Activated CD4-positive, alpha-beta memory T cell treated with anti-CD3 and anti-CD28 coated beads, Interleukin-2, amount 10 ng/mL, durations not matched to agents 7 days and 5 days (primary cell): ENCODE measurements at places on chromosomes 16 and 17.

DNA sequence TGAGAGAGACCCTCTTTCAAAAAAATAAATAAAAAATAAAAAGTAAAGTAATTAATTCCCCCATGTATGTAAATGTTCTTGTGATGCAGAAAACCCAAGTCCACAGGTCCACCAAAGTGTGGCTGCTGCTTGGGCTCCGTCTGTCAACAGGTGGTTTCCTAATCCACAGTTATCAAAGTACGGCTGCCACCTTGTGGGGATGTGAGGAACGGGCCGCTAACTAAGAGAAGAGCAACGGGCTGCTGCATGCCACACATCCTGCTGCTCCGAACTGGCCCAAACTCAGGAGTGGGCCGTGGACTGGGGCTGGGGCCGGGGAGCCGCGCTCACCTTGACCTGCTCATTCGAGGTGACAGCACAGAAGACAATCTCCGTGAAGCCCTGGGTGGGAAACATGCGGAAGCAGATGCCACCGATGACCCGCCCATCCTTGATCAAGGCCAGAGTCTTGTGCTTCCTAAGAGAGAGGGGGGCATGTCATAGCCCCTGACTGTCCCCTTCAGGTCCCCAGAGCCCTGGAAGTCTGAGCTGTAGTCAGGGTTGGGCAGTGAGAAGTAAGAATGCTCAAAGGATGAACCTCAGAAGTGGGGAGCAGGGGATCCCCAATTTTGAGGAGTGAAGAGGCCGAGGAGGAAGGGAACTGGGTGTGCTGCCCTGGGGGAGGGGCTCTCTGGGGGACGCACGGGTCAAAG is 4.3 kb downstream of the KAT2A start:
- DNase-seq: peak; percentile 89

- peak; percentile 90 for DNase-seq
These were observed 1.3 kb downstream of the ZNF276 start for GRCh38 chr16:89722392-89723278.

GRCh38 chr17:80164185-80164584 is 5.6 kb upstream of the CARD14 start:
- DNase-seq: no peak

GRCh38 chr17:20273741-20274500 is 193.4 kb downstream of the LGALS9B start:
- no peak for DNase-seq

GRCh38 chr16:62638964-62639870 is 603.0 kb upstream of the CDH8 start:
- no peak for DNase-seq

DNA sequence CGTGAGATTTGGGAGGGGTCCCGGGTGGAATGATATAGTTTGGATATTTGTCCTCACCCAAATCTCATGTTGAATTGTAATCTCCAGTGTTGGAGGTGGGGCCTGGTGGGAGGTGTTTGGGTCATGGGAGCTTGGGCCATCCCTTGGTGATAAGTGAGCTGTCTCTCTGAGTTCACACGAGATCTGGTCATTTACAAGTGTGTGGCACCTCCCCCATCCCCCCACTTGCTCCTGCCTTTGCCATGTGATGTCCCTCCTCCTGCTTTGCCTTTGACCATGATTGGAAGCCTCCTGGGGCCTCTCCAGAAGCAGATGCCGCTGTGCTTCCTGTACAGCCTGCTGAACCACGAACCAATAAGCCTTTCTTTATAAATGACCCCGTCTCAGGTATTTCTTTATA is 21.3 kb upstream of the BAIAP2 start:
- no peak for DNase-seq

- DNase-seq: no peak
These were observed 104.6 kb upstream of the ZFHX3 start for GRCh38 chr16:73152386-73153125.

DNA sequence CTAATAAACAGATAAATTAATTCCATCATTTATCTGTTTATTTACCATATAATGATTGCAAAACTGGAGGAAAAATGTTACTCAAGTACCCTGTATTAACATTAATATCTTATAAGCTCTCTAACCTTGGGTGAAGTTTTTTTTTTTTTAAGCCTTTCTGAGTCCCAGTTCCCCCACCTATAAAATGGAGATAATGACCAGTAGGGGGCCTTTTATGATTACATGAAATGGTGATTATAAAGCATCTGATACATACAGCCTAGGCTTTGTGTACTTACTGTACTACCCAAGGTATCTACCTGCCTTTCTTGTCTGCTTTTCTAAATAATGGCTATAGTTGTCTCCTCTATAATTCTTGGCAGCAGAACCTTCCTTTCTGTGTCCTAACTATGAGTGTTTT is 22.6 kb downstream of the LRRC36 start:
- DNase-seq: no peak

GRCh38 chr16:9177861-9178260 is 86.4 kb downstream of the HAPSTR1 start:
- no peak for DNase-seq

DNA sequence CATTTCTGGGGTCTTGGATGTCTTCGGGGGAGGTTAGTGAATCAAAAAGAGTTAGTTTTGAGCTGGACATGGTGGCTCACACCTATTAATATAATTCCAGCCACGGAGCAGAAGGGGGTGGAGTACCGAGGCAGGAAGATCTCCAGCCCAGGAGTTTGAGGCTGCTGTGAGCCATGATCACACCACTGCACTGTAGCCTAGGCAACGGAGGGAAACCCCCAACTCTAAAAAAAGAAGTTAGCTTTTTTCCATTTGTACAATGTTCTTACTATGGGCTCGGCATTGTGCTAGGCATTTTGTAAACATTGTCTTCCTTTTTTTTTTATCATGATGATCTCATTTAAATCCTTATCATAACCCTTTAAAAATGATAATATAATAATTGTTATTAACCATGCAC is 8.3 kb upstream of the SNF8 start:
- DNase-seq: no peak

- no peak for DNase-seq
These were observed 364.4 kb downstream of the C16orf95 start for GRCh38 chr16:86952769-86953168.

DNA sequence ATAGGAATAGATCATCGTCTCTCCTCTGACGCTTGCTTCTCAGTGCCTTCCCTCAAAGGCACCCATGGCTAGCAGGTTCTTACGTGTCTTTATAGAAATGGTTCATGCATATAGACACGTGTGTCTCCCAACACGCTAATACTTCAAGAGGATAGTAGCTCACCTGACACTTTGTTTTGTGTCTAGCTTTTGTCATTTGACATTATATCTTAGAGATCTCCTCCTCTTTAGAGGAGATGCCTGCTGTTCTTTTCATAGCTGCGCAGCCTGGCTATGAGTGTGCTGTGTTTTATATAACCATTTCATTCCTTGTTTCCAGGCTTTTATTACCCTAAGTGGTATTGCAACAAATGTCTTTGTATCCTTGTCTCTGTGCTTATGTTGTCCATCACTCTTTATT is 411.7 kb downstream of the CPPED1 start:
- DNase-seq: no peak

DNA sequence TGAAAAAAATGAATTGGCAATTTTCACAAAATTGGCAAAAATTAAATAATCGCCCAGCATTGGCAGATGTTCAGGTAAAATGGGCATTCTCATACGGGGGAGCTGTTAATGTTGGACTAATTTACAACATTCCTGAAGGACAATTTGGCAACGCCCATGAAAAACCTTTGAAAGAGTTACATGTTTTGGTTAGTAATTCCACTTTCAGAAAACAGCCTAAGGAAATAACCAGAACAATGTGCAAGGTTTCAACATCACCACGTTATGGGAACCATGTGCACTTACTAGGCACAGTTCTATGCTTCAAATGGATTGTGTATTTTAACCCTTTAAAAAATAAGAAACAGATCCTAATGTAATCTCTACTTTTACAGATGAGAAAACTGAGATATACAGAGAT is 62.7 kb downstream of the CDYL2 start:
- DNase-seq: no peak

GRCh38 chr17:3004150-3004801 is 59.1 kb downstream of the OR1D5 start:
- no peak for DNase-seq

DNA sequence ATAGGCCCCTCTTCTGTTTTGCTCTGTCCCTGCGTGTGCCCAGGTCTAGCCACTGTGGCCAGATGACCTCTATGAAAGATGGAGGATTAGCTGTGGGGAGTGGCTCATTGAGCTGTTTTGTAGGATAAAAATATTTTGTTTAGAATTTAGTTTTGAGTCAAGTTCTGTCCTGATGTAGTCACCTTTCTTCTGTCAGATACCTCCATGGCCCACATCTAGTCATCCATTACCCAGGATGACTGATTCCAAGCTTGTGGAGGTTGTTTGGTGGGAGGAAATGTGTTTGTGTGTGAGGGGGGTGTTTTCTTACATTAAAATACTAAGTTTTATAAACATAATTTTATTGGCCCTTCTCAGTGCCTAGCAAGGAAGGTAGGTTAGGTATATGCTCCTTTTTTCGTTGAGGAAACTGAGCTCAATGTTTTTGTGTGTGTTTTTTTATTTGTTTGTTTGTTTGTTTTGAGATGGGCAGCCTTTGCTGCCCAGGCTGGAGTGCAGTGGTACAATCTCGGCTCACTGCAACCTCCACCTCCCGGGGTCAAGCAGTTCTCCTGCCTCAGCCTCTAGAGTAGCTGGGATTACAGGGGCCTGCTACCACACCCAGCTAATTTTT is 16.3 kb downstream of the SNX11 start:
- no peak for DNase-seq

- no peak for DNase-seq
These were observed 18.9 kb downstream of the C17orf75 start for GRCh38 chr17:32323046-32323445.

- peak; percentile 99 for DNase-seq
These were observed at the start of gene SMPD3 for GRCh38 chr16:68448360-68448970. Gene SMPD3 (minus strand): TSS chr16:68448508. CDS start chr16:68372181, 76,327 bp downstream.

- no peak for DNase-seq
These were observed 14.4 kb downstream of the CANT1 start for GRCh38 chr17:78995022-78995760.

GRCh38 chr17:45410144-45411091 is 22.3 kb downstream of the ARHGAP27 start:
- peak; percentile 72 for DNase-seq

DNA sequence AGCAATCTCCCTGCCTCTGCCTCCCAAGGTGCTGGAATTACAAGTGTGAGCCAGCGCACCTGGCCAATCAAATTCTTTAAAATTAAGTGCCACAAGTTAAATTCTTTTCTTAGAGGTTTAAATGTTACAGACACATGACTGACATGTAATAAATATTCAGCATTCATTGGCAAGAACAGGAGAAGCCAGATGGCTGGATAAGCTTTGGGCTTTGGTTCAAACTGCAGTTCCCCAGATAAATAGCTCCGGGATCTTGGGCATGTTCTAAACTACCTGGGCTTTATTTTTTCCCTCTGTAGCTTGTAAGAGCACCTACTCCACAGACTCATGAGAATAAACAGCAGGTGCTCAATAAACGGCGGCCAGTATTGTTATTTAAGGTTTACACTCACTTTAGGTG is 34.1 kb downstream of the ABAT start:
- DNase-seq: no peak

- DNase-seq: no peak
These were observed 368.8 kb downstream of the SEC14L1 start for GRCh38 chr17:77509599-77509998.

- no peak for DNase-seq
These were observed 2.8 kb downstream of the SNRNP25 start for GRCh38 chr16:56231-56927.

- no peak for DNase-seq
These were observed 13.8 kb upstream of the TCF25 start for GRCh38 chr16:89859615-89860007.

DNA sequence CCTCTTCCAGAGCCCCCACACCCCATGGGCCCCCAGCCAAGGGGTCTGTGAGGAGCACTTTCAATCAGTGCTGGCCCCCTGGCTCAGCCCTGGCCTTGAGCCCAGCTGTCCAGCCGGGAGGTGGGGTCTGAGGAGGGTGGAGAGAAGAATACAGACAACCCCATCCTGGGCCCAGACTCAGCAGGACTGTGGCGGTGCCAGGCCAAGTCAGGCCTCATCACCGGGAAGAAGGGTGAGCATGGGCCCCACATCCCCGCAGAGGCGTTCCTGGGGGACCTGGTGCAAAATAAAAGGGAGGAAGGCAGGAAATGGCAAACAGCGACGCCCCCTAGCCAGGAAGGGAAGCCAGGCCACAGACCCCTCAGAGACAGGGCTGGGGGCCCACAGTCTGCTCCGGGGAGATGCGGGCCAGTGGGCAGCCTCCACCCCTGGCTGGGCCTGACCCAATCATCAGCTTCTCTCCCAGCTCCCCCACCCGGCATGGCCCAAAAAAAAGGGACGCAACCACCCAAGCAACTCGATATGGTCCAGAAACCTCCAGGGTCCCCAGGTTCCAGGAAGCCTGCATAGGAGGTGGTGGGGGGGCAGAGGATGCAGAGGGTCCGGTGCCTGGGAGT is 20.6 kb downstream of the ZNF423 start:
- no peak for DNase-seq

- DNase-seq: no peak
These were observed 41.4 kb downstream of the DDX19A start for GRCh38 chr16:70388006-70388680.

DNA sequence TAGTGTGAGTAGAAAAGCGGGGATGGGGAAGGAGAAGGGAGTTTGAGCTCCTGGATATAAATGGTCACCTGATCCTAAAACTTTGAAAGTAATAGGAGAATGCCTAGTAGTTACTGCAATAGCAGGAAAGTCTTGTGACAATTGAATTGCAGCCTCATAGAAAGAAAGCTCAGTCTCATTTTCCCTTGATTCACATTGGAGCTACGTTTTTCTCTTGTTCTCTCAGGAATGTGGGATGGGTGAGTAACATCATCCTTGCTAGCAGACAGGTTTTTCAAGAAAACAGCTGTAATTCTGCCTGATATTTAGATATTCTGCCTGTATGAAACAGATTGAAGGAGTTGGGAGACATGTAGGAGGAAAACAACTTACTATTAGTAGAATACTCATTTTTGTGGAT is 25.3 kb downstream of the SF3B3 start:
- no peak for DNase-seq

GRCh38 chr17:80468242-80468641 is 8.2 kb downstream of the NPTX1 start:
- no peak for DNase-seq

GRCh38 chr16:26567356-26567755 is 499.4 kb upstream of the C16orf82 start:
- DNase-seq: no peak
